ENCODE measurements at places on chromosomes 13 and 19.

GRCh38 chr19:50994129-50994528, 7.3 kb downstream of the KLK8 start:
- no peak for DNase-seq

- no peak for DNase-seq
Observed at GRCh38 chr13:36973621-36974295, 25.4 kb downstream of the ALG5 start.

- no peak for DNase-seq
Observed at GRCh38 chr19:10226376-10227025, 4.6 kb downstream of the S1PR2 start.

GRCh38 chr13:105177265-105177900, 1358.1 kb downstream of the EFNB2 start:
- no peak for DNase-seq

DNA sequence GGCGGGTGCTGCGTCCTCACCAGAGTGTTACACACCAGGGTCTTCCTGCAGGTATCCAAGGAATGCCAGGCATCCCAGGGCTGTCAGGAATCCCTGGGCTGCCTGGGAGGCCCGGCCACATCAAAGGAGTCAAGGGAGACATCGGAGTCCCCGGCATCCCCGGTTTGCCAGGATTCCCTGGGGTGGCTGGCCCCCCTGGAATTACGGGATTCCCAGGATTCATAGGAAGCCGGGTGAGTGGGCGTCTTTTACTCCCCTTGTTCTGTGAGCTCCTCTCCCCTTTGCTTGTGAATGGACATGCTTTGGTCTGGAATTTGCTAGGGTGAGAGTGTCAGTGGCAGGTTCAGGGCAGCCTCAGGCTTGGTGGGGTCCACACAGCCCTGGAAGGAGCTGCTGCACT, 75.9 kb downstream of the RAB20 start:
- DNase-seq = peak; percentile 41

DNA sequence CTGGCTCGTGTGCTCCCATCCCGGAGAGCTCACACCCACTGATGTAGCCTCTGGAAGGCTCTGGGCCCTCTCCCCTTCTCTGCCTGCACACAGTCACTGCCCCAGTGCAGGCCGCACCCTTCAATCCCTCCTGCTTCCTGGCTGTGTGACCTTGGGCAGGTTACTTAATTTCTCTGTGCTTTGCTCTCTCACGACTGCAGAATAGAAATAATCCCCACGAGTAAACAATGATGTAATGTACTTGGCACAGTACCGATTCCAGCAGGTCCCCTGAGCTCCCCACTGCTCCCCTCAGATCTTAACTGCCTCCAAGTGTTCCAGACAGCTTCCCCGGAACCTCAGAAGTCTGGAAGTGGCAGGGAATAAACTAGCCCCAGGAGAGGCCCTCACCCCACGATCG, 16.1 kb downstream of the LIG1 start:
- DNase-seq = no peak

GRCh38 chr13:40522282-40522681, 144.2 kb downstream of the FOXO1 start:
- no peak for DNase-seq

Measured in iPS DF 6.9 (cell line).